Right ventricle myocardium inferior (tissue), 1 donor: ENCODE measurements at places on chromosomes 4 and X. TPM values are rescaled to one million over a fixed set of nuclear protein-coding genes. Genes with fewer than 3 reads are reported as not detected.

- no peak for DNase-seq
Measured at GRCh38 chr4:182238355-182238931, 4.8 kb upstream of the TENM3 start.

DNA sequence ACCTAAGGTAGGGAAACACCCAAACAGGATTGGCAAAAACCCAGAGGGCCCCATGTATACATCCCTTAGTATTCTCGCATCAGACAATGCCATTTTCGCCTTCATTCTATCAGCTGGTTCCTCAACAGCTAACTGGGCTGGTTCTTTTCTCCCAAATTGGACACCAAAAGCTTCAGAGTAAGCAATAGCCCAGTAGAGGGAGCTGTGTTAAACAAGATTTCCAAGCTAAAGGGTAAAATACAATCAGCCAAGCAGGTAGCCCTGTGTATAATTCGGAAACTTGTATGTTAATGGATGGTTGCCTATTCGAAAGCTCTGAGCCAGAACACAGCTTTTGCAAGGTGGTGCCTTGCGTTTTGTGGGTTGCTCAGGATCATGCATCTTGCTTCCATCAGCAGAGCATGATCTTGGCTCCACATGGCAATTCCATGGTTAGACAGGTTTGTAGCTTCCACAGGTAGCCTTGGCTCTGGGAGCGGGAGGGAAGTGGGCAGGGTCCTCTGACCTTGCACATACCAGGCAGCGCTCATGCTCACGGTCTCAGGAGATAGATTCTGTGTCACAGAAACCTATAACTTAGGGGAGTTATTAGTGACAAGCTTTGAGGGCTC, 115.2 kb upstream of the LNX1 start:
- no peak for DNase-seq

DNA sequence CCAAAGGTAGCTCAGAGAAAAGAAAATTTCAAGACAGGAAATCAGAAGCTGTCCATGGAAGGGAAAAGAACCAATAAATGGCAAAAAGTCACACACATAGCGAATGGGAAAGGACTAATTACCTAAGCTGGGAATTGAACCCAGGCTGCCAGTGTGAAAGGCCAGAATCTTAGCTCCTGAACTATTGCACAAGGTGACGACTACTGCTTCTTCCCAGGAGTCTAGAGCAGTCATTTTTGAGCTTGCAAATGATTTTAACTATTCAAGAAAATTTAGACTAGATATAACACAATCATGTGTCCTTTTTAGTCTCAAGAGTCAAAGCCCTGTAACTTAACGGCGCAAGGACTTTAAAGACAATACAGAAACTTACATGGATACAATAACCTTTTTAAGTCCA, 34.1 kb upstream of the ZNF81 start:
- DNase-seq = no peak

DNA sequence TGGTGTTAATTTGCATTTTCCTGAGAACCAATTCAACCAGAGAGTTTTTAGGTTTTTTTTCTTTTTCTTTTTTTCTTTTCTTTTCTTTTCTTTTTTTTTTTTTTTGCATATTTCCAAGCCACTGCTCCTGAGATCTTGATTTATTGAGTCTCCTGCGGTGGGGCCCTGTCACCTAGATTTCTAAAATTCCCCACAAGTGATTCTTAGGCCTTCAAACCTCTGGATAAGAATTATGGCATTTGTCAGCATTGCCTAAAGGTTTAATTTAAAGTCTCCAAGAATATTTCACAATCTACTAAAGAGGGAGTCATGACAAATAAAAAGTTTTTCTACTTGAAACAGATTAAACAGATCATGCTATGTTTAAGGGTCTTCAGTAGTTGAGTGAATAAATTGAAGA, 84.9 kb downstream of the GAB1 start:
- no peak for DNase-seq

DNA sequence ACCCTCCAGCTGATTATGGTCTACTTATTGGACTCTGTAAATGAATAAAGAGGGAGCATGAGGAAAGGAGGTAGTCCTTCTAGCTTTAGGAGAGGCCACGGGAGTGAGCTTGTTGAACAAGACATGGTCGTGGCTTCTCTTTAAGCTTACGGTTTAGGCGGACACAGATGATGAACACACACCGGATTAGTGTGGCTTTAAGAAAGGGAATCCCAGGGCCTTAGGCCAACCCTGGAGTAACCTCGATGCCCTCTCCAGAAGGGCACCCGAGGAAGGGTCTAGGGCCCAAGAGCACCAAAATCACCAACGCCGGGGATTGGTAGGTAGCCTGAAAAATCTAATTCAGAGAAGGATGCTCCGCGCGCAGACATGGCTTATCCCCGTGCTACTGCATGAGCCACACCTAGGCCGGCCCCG, 39.4 kb downstream of the ERVMER34-1 start:
- no peak for DNase-seq

DNA sequence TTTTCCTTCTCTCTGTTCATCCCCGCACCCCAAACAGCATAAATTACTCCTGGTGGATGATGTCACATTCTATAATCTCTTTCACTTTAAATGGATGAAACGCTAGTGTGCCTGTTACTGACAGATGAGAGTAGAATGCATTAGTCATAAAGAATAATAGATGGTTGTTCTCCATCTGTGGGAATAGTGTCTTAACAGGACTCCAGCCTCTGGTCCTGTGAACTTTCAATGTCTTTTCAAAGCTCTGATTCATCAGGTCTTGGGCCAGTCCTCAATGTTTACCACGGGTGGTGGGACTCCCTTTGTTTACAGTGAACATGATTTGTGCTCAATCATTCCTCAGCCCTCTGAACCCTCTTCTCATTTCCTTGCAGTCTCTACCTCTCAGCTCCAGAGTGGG, 182.6 kb downstream of the GABRB1 start:
- peak; percentile 13 for DNase-seq

GRCh38 chr4:54773022-54773421, 115.3 kb downstream of the KIT start:
- DNase-seq = no peak

DNA sequence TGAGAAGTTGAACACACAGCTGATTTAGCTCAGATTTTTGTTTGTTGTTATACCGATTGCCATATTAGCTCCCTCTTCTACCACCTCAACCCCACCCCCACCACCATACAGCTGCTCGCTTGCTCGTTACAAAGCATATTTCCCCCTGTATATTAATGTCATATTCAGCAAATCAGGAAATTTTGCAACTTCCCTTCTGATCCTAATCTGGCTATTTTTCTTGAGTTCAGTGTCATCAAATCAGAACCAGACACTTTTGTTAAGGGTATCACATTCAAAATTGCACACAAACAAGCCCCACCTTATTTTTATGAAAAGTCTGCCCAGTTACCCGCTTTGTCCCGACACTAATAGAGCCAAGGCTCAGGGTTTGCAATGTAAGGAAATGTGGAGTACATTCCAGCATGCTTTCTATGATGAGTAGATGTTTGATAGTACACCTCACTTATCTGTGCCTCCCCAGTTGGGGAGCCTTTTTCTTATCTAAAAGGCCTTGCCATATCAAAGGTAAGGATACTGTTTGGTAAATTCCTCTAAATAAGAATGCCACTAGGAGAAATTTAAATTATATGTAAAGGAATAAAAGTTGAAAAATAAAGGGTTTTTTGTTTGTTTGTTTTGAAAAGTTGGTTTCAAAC, 212.2 kb downstream of the CBR4 start:
- DNase-seq = no peak

GRCh38 chrX:48025561-48025960, 18.8 kb downstream of the SPACA5 start:
- no peak for DNase-seq

GRCh38 chr4:1490654-1491327, 84.5 kb upstream of the NKX1-1 start:
- peak; percentile 53 for DNase-seq

DNA sequence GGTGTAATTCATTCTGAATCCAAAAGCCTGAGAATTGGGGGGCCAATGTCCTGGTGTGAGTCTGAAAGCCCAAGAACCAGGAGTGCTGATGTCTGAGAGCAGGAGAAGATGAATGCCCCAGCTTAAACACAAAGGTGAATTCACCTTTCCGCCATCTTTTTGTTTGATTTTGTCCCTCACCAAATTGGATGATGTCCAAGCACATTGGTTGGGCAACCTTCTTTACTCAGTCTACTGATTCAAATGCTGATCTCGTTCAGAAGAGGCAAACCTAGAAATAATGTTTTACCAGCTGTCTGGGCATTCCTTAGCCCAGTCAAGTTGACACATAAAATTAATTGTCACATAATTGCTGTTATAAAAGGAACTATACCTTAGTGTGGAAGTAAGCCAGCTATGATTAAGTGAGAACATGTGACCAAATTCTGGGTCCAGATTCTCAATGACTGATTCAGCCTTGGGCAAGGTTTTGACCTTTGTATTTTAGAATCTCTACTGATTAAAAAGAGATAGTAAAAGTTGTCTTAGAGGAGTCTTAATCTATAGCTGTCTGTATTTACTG, 34.5 kb upstream of the SLC4A4 start:
- DNase-seq = no peak

DNA sequence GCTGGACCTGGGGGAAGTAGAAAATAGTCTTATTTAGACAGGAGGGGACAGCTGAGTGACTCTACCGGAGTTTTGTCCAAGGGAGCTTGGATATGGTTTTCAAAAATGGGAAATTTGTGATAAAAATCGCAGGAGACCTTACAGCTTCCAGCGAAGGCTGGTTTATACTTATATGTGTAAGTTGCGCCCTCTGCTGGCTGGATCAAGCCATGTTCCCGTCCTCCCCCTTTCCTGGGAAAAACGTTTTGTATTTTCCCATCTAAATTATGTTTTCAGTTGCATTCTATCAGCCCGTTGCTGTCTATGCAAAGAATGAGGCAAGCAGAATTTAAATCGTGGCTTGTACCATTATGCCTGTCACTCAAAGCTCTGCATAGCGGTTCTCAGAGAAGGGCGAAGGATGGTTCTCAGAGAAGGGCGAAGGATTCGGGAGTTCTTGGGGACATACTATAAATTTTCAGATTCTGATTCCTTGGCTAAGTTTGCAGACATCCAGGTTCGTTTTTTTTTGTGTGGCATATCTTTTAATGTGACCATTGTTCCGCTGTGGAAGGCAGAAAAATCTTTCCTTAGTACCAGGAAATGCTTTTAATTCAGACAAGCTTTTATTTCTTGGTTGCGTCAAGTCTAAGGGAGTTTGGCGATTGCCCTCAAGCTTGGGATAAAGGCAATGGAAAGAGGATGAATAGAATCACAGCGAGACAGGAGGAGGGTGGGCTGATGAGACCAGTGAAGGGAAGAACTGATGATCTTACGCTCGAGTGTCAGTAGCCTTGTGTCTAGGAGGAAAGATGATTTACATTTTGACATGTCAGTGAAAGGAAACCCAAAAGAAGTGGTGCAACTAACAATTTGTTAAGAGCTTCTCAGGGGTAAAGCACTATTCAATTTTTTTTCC, 128.5 kb upstream of the ARX start:
- peak; percentile 51 for DNase-seq

DNA sequence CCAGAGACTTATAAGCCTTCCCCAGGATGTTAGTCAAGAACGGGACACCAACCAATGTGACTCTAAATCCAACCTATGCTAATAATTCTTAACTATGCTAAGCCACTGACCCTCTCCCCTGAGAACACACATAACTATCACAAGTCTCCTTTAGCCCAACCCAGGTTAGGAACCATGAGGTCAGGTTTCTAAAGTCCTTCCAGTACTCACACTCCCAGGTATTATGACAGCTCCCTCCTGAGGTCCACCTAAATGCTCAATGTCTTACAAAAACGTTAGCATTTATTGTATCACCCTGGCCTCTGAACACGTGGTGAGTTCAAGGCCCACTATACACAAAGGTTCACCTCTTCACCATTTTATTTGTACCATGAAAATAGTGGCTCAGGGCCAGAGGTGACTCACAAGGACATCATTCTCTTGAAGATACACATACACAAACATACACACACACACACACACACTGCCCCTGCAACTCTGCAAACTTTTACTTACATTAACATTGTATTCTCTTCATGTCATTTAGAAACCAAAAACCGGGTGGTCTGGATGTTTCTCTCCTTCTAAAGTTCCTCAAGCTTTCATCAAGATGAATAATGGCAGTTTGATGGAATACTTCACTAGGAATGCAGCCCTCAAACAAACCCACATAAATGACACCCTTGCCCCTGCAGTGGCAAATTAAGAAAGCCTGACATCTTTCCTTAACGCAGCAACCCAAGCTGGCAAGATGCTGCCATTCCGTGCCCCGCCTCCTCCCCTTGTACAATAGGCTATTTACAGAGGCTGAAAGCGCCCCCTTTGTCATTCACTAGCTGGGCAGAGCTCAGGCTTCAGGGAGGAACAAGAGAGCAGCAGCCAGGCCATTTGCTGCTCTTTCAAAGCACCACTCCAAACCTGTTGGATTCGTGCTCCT, 17.7 kb downstream of the ACSL1 start:
- DNase-seq = no peak

GRCh38 chr4:25560605-25561004, 95.0 kb upstream of the SLC34A2 start:
- no peak for DNase-seq

DNA sequence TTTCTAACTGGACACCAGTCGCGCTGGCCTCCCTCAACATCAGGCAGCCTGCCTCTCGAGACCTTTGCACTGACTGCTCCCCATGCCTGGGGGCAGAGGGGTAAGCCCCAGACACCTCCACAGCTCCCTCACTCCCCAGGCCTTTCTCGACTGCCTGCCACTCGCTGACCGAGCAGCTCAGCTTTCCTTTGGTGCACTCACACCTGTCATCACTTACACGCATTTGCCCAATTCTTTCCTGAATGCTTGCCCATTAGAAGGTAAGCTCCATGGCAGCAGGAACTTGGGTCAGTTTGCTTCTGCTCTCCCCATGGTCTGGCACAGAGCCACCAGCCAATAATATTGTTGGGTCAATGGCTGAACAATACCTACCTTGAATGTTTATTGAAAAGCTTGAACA, 32.2 kb upstream of the PROM1 start:
- DNase-seq = no peak

- DNase-seq = no peak
Measured at GRCh38 chr4:87745064-87745807, 54.1 kb upstream of the IBSP start.

- DNase-seq = no peak
Measured at GRCh38 chr4:26267087-26267486, 53.7 kb upstream of the RBPJ start.

Gene TLR7
- 0.68 TPM for total RNA-seq

Gene SSX3
- total RNA-seq = not detected

Gene MAP7D2
- total RNA-seq = 0.78 TPM

Gene NHSL2
- 5.7 TPM for total RNA-seq
